ENCODE measurements at places on chromosomes 4 and X.

GRCh38 chrX:71510161-71510560 lies 22.7 kb upstream of the OGT start:
- DNase-seq, result no peak

DNA sequence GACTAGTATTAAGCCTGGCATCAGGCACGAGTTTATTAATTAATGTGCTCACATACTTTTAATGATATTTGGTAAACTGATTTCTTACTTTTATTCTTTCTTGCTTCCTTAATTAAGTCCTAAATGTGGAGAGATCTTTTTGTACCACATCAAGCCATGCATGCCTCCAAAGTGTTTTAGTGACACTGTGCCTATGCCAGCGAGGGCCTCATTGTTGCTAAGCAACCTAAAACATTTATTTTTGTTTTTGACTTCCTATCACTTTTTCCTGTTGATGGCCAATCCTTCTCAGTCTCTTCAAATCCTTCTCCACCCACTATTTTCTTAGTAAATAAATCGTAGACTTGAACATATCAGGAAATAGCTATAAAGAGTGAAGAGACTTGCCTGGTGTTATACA lies 5.5 kb upstream of the NSUN7 start:
- DNase-seq, result no peak

DNA sequence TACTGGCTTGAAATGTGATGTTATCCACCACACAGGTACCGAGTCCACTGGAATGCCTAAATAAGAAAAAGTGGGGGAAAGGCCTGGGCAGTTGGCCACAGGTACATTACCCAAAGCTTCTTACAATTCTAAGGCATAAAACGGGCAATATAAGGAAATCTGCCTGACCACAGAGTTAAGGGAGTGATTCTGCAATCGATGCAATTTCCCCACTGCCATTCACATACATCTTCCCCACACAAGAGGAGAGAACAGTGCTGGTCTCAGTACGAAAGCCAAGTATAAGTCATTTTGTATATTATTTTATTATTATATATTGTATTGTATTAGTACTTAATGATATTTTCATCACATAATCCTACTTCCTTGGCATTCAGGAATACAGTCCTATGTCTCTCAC lies 30.6 kb downstream of the RFC1 start:
- DNase-seq, result no peak

DNA sequence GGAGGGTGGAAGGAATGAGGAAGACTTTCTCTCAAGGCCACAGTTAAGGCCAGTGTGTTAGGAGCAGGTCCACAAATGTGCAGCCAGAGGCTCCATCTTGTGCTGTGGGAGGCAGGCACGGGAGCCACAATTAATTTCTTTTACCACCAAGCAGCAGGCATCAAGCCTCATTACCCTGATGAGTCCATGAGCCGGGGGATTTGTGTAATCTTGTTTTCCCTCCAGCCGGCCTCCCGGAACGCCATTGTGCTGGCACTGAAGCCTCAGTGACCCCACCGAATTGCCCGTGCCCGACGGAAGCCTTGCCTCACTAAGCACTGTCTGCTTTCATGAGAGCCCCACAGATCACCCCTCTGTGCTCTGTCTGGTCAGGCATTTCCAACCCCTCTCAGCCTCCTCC lies 154.7 kb upstream of the STX18 start:
- no peak for DNase-seq

DNA sequence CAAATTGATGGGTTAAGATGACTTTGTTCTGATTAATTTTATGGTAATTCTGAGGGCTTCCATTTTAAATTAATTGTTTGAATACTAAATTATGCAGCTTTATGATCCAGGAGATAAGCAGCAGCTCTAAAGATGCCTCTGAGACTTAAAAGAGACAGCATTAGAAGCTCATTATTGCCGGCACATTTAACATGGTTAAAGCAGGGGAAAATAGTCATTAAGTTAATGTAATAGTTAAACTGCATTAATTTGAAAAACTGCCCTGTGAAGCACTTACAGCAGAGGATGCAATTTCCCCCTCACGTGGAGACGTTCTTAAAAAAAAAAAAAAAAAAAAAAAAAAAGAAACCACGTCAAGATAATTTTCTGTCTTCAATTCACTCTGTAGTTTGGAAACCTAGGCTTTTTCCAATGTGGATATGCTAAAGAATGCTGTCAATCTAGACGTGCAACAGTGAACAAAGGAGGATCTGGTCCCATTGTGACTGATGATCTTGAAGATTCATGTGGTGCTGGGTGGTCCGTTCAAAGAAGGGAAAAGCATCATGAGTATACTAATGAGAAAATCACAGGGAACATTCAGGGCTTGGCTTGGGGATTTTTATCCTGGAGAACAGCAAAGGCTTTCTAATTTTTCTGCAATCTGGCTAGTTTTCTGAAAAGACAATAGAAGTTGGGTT lies 440.6 kb upstream of the HS3ST1 start:
- DNase-seq, result peak; percentile 10

DNA sequence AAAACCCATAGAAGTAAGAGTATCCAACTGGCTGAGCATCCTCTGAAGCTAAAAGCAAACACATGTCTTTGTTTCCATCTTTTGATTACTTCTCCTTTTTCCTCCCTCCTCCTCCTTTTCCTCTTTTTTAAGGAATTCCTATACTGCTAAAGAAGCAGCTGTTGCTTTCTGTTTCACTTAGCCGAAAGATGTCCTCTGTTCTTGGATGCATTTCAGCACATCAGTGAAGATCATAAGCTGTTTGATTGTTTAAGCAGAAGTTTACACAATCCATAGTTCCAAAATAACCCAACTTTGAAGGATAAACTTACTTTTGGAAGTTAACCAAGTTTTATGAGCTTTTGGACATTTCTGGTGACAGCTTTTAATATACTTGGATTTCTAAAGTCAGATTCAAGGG lies 55.1 kb upstream of the TNIP3 start:
- DNase-seq, result peak; percentile 92

GRCh38 chr4:65370709-65371108 lies 299.6 kb downstream of the EPHA5 start:
- DNase-seq, result no peak

DNA sequence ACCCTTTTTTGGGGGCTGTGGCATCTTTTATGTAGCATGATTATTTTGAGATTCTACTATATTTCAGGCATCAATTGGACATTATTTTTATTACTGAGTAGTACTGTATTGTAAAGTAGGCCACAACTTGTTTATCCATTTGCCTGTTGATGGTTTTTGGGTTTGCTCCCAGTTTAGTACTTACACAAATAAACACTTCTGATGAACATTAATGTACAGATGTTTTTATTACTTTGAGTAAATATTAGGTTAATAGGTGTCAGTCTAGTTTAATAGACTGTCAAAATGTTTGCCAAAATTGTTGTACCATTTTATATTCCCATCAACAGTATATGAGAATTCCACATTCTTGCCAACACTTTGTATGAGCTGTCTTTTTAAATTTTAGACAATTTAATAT lies 214.9 kb upstream of the MAD2L1 start:
- DNase-seq, result no peak

DNA sequence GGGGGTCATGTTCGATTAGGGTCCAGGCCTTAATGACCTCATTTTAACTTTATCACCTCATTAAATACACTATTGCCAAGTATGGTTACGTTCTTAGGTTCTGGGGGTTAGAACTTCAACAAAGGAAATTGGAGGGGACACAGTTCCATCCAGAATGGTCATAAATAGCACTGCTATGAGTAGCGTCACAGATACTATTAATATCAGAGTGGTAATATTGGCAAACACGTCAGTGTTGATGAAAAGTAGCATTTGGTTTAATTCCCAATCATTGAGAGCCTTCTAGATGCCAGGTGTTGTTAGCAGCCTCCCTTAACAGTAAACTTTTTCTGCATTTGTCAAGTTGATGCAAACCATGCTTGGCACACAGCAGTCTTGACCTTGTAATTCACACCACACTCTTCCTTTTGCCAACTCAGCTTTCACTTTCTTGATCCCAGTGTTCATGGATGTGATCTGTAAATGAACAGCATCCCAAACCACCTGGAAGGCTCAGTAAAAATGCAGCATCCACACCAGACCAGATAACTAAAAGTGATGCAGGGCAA lies 912.5 kb upstream of the TENM3 start:
- DNase-seq, result no peak

DNA sequence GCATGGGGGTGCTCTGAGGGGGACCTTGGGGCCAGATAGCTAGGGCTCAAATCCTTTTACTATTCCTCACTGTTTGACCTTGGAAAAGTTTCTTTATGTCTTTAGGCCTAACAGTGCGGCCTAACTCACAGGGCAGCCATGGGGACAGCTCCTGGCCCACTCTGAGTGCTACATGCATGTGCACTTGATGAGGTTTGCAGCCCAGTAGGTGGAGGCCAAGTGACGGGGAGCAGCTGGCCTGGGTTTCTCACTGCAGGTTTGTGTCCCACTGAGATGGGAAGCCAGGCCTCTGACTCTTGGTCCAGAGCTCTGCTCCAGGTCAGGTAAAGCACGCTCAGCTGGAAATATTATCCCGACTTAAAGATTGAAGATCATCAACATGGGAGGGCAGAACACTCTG lies 102.8 kb downstream of the SLC2A9 start:
- DNase-seq, result peak; percentile 48

DNA sequence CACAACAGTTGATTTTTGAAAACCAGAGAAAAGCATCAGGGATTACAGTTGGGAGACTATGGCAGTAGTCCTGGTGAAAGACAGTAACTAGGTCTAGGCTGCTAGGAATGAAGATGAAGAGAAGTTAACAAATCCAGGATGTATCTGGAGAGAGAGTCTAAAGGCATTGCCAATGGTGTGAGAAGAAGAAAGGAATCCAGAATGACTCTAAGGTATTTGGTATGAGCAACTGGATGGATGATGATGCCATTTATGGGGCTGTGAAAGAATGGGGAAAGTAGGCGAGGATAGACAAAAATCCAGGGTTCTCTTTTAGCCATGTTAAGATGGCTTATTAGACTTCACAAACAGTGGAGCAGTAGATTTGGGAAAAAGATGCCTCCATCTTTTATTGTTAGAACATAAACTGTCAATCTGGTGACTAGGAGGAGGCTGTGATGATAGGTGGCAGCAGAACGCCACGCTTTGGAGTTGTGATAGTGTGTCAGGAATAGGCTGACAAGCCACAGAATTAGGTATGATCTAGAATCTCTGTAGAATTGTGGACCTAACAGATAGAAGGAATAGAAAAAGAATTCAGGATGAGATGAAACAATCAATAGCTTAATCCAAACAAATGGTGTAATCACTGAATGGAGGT lies 27.3 kb upstream of the JADE1 start:
- DNase-seq, result peak; percentile 22

GRCh38 chrX:65987811-65988210 lies 52.1 kb downstream of the VSIG4 start:
- no peak for DNase-seq

DNA sequence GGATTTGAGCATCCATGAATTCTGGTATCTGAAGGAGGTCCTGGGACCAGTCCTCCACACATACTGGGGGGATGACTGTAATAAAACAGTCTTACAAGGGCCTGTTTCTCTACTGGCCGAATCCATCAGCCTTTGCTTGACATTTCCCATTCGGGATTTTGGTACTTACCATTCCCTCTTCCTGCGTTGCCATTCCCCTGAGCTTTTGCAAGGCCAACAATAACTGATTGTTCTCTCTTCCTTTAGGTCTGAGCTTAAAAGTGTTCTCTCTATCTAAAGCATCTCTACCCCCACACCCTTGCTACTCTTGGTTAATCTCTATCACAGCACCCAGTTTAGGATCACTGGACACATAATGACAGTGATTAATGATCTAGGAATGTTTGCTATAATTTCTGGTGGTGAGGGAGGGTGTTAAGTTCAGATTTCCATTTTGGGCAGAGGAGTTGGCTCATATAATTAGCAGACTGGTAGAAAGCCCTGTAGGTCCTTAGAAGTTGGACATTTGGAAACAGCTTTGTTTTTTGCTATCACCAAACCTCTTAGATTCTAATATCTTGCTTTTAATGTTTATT lies 29.4 kb downstream of the TMA16 start:
- no peak for DNase-seq

- peak; percentile 90 for DNase-seq
Observed at GRCh38 chr4:111641813-111642579, 503.3 kb upstream of the FAM241A start.

GRCh38 chrX:21766101-21766500 lies 8.2 kb upstream of the SMPX start:
- DNase-seq, result no peak

- no peak for DNase-seq
Observed at GRCh38 chr4:16199093-16199492, 27.2 kb downstream of the TAPT1 start.

- DNase-seq, result no peak
Observed at GRCh38 chrX:118480172-118480571, 15.4 kb upstream of the DOCK11 start.

DNA sequence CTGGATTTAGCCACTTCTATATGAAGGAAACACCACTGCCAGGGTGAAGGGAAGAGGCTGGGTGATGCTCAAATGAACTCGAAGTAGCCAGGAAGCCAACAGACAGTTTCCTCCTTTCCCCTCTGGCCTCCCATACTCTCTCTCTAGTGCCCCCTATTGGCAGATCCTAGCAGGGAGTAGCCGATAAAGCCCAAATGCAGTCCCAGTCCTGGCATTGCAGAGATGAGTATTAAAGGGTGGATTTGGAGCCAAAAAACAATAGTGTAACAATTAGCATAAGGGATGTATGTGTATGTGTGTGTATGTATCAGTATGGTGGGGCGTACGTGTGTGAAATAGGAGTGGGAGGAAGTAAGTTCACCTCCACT lies 213.8 kb upstream of the LDB2 start:
- peak; percentile 27 for DNase-seq

GRCh38 chr4:54714631-54715030 lies 56.9 kb downstream of the KIT start:
- no peak for DNase-seq

DNA sequence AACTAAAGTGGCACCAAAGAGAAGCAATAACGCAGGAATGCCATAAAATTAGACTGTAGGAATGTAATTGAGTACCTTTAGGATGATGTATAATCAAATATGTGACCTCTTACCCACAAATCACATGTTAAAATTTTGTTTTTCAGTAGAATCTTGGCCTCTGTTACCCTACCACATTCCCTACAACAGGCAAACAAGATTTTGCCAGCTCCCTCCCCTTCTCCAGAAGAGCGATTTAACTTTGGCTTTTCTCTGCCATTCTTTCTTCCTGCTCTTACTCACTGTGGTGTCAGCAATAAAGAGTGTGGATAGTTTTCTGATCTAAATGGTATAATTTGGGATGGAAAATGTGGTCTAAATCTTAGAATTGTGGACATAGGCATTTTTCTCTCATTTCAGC lies 57.2 kb downstream of the TRIM2 start:
- no peak for DNase-seq

GRCh38 chrX:100928660-100929613 lies at the start of gene XKRX:
Gene XKRX (minus strand): TSS chrX:100928917. CDS start chrX:100928304, 613 bp downstream.
- peak; percentile 18 for DNase-seq

DNA sequence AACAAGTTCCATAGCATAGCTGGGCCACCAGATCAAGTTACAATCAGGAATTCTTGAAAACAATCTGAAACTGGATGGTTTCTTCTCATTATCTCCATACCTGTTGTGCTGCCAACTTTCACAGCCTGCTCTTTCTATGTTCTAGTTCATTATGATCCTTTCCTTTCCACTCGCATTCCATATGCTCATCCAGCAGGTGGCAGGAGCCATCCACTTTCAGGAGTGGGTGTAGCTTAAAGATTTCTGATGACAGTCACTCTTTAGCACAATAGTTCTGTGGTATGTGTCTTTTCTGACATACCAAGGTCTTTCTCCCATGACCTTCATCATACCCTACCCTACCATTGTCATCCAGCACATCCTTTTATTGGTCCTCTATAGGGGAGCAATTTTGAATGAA lies 46.4 kb downstream of the PAGE2 start:
- DNase-seq, result peak; percentile 42
